ENCODE measurements at places on chromosomes 2 and 18.
A peak's percentile ranks its signal among the peaks of the same experiment; 100 is the strongest.

DNA sequence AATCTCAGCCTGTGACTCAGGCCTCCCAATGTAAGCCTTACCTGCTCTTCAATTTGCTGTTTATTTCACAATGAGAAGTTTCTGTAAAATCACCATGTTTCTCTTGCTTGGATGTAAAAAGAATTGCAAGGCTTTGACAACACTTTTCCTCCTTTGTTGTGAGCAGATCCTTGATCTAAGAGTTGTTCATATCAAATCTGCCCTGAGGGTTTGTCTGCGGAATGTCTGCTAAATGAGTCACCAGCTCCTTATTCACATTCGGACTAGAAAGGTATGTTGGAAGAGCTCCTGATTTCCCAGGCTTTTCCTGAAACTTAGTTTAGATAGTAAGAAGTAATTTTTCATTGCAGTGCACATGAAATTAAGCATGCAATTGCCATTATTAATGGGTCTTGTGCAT is 268.2 kb upstream of the TCF4 start:
- DNase-seq: no peak

DNA sequence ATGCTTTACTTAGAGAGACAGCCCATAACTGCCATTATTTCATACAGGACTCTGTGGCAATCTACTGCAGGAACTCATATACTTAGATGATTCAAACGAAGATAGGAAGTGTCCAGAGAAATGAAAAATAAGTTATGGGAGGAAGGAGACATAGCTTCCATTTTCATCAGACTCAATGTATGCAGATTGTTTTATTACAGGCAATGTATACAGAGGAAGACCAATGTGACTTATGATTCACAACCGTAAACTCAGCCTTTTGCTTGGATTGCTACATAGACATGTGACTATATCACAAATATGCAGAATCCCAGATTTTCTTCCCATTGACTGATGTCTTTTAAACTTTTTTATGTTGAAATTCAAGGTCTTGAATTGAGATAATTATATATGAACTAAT is 793.4 kb downstream of the SATB2 start:
- DNase-seq: no peak

- DNase-seq: no peak
Measured at GRCh38 chr2:231605607-231606091, 13.0 kb downstream of the TEX44 start.

GRCh38 chr2:98519851-98520250 is 75.2 kb downstream of the INPP4A start:
- no peak for DNase-seq

DNA sequence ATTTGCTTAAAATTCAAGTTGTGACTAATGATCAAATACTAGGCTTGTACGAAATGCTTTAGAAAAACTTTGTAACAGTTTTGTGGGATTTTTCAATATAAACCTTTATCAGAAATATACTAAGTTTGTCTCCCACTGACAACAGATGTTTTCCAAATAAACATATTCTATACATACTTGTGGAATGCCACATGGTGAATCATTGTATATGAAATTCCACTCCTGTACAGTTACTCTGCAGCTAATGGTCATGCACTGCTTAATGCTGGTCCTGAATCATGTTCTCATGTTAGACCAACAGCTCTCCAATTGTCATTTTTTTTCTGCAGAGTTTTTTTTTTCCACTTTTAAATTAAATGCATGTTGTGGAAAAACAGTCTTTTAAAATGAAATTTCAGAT is 90.1 kb downstream of the DPP4 start:
- no peak for DNase-seq

DNA sequence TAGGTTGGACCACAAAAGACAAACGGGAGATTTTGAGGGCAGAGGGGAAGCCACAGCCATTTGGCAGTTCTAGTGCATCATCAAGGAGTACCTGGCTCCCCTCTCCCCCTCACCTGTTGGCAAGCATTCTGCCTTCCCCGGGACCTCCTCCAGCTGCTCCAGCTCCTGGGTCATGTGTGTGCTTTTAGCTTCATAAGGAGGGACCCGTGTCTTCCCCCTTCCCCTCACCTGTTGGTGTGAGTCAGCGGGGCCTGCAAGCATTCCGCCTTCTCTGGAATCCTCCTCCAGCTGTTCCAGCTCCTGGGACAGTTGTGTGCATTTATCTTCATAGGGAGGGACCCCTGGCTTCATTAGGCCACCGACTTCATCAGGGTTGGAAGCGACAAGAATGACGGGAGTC is 58.8 kb downstream of the SPP2 start:
- no peak for DNase-seq

DNA sequence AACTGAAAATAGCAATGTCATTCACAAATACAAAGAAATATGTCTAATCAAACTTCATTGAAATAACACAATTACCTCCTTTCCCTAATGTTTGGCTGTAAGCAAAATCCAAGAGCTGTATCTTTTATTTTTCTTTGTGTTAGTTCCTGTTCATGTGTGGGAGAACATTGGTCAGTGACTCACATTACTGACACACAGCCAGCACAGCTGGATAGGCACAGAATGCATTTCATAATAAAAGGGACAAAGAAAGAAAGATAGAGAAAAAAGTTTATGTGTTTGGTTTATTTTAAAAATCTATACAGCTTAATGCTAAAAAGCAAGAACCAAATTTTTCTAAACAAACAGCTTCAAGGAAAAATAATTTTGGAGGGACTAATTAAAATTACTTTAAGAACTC is 185.6 kb upstream of the COL3A1 start:
- DNase-seq: peak; percentile 57

- DNase-seq: no peak
Measured at GRCh38 chr2:19731515-19731914, 170.3 kb downstream of the TTC32 start.

GRCh38 chr2:160331258-160332025 is 131.4 kb upstream of the ITGB6 start:
- no peak for DNase-seq

GRCh38 chr18:35104391-35105051 is 63.3 kb downstream of the MAPRE2 start:
- no peak for DNase-seq

GRCh38 chr2:109239720-109240119 is 110.7 kb downstream of the SH3RF3 start:
- DNase-seq: no peak

DNA sequence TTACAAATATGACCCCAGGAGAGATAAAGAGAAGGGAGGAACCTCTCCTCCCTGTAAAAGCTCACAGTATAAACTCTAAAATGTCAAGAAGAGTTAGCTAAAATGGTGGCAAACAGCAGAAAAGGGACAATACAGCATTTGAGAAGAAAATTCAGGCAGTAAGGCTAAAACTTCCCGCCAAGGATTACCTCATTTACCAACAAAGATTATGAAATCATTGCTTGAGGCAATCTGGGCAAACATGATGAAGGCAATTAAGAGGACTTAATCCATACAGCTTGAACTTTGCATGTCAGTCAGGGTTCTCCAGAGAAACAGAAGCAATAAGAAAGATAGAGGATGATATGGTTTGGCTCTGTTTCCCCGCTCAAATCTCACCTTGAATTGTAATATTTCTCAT is 81.4 kb downstream of the CMPK2 start:
- DNase-seq: no peak

DNA sequence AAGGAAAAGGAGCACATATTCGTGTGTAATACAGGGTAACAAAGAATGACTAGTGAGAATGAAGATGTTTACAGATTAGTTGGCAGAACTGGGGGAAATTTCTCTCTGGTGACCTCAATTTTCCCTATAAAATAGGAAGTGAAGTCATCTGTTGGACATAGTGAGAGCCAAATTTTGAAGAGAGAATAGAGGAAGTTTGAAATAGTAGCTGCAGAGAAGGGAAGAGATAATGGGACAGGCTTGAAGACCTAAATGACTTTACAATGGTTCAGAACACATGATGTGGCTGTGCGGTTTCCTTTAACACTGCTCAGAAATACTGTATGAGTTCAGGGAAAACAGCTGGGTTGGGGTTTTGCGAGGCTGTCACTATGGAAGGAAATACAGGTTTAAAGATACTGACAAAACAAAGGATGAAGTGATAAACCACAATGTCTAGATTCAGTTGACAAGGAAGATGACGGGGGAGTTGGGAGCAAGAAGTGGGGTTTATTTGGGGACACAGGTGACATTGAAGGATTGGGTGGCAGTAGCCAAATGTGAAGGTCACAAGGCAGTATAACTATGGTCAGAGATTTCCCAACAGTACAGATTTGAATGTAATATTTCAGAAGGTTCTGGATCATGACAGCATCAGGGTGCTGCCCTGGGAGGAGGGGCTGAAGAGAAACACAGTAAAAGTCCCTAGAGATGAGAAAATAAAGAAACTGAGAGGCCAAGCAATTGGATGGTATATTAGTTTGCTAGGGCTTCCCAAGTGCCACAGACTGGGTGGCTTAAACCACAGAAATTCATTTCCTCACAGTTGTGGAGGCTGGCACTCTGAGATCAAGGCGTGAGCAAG is 82.6 kb upstream of the TANK start:
- peak; percentile 38 for DNase-seq

Measured in mucosa of gallbladder (tissue), 1 donor.